ENCODE measurements at places on chromosomes 7 and 10.

DNA sequence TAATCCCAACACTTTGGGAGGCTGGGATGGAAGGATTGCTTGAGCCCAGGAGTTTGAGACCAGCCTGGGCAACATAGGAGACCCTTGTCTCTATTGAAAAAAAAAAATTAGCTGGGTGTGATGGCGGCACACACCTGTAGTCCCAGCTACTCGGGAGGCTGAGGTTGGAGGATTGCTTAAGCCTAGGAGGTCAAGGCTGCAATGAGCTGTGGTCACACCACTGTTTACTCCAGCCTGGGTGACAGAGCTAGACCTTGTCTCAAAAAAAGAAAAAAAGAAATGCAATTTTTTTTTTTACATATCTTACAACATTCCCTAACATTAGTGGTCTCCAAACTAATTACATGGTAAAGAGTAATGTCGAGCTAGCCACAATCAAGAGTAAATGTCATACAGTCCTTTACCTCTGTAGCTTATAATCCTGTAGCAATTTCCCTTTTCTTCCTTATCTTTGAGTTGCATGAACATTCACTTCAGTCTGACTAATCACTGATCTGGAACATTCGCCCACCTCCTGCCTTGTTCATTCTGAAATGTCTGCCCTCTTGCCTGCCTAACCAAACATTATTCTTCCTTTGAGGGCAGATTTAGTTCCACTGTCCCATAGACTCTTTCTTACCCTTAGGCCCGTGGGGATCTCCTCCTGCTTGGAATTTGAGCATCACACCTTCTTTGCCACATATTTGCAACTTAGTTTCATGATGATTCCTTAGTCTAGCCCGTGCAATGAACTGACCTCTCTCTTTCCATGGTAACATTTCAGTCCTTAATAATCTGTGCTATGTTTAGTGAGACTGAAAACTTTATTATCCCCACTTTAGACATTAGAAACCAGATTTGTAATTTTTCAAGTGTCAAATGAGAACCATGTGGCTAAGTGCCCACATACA is 4.8 kb upstream of the VCL start:
- no peak for DNase-seq

GRCh38 chr7:47847207-47847606 is 101.1 kb downstream of the PKD1L1 start:
- no peak for DNase-seq

GRCh38 chr7:123209786-123210185 is 10.0 kb upstream of the SLC13A1 start:
- no peak for DNase-seq

- no peak for DNase-seq
Measured at GRCh38 chr10:124194199-124194824, 100.9 kb upstream of the CHST15 start.

DNA sequence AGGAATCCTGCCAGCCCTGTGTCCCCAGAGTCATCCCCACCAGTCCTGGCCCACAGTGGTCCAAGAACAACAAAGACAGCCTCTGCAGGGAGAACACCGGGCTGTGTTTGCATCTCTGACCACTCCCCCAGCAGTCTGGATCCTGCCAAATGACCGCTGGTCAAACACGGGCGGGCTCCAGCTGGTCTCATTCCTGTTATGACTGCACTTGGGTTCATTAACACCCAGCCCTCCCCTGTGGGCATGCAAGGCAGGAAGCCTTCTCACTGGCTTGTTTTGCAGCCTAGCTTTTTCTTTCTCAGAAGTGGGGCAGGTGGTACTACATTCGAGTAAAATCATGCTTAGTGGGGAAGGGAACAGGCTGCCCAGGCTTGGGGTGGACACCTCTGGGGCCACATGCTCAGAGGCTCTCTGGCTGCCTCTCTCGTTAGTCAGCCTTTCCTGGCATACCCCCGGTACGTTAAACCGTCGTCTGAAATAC is 190.0 kb downstream of the PLXNA4 start:
- DNase-seq, result no peak

GRCh38 chr7:31004393-31004792 is 40.6 kb downstream of the GHRHR start:
- no peak for DNase-seq

DNA sequence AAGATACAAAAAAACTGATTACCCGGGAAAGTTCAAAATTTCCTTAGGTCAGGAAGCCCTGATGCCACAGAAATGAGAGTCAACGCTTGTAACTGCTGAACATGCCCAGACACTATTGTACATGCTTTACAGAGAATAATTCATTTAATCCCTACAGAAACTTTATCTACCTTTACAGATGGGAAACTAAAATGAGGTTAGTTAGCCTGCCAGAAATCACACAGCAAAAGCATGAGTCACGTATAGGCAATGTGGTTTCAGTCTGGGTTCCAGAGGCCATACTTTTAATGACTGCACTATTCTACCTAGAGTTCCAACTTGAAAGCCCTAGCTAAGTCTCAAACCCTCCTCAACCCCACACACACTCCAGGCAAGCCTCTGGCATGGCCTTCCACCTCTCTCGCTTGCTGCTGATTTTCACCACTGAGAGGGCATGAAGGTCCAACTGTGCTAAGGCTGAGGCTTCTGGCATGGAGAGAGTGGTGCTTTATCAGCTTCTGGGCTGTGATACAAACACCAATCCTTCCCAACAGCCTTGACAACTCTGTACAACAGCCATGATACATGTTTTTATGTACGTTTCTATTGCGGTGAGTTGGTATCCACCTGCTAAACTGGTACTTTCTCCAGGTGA is 1011.2 kb upstream of the GHITM start:
- DNase-seq, result no peak

- no peak for DNase-seq
Measured at GRCh38 chr10:61197057-61197456, 253.1 kb upstream of the RHOBTB1 start.

GRCh38 chr10:43689007-43689491 is 40.4 kb upstream of the ZNF32 start:
- DNase-seq, result no peak

DNA sequence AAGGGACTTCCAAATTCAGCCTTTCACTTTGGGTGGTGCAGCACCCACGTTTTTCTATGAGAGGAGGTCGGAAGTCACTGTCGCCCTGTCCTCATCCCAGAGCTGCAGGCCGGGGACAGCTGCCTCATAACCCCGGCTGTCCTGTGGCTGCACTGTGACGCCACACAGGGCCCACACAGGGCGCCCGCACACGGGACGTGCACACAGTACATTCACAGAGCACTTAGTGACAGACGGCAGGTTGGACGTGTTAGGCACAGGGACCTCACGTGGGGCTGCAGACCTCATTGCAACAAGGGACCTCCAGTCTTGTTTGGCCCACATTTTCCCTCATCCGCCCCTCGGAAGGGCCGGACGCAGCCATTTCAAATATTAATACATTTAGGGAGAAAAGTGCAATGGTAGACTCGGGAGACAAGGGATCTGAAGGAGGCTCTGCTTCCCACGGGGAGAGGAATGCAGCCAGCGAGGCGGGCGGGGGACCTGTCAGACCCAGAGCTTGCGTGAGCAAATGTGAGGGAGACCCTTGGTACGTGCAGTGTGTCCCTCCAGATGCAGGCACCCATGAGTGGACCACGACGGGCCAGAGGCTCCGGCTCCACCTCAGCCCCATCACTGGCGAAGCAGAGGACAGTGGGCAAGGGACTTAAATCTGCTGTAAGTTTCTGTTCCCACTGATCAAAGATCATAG is 86.7 kb downstream of the VOPP1 start:
- DNase-seq, result no peak

GRCh38 chr10:114943000-114943399 is 5.0 kb downstream of the TRUB1 start:
- DNase-seq, result no peak

DNA sequence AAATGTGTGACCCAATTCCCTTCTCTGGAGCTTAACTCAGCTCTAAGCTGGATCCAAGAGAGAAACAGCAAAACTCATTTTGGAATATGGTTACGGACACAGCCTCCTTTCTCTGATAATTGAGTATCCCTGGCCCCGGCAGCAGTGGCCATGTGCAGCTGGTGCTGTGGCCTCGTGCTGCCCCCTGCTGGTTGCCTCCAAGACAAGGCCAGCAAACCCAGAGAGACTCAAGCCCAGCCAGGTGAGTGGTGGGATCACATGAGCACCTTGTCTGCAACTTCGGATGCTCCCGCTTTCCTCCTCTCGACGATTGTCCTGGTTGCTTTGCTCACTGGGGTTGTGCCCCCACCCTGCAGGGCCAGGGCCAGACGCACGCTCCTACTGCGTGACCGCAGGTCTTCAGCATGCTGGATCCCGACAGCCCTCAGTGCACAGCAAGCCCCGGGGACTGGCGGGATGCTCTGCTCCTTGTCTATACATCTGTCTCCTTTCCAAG is 19.4 kb downstream of the SFTPD start:
- DNase-seq, result peak; percentile 27

DNA sequence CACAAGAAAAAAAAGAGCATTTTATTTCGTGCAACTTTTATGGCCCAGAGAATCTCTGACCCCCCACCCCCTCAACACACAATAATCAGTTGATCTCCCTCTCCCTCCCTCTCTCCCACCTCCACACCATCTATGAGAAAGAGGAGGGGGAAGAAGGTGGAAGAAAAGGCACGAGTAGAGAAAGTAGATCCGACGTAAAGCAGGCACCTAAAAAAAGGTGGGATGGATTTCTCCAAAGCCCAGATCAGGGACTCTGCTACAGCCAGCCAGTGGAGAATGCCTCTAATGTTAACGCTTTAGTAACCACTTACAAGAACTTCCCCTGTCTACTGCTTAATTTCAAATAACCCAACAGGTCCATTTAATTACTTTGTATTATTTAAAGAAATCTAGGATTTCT is 24.4 kb downstream of the KMT2C start:
- no peak for DNase-seq

DNA sequence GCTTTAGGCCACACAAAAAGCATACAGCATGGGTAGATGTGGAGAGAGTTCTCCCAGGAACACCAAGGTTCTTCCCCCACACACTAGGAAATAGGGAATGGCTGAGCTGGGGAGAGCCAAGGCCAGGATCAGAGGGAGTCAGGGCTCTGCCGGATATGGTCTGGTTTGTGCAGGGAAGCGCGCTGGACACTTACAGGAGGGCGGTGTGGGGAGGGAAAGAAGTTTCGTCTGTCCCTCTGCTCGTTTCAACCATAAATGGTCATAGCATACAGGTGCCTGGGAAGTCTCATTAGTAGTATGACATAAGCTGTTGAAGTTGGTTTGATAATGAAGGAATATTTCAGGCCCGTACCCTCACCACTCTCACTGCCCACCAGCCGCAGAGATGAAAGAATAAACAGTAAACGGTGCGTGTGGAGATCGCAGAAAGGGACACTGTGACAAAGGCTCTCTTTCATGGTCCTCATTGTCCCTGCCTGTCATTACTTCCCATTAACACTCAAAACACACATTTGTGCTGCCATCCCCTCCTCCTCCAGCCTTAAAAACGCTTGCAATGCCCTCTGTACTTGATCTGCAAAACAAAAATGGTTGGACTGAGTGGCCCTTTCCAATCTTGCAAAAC is 207.2 kb downstream of the CELF2 start:
- no peak for DNase-seq

DNA sequence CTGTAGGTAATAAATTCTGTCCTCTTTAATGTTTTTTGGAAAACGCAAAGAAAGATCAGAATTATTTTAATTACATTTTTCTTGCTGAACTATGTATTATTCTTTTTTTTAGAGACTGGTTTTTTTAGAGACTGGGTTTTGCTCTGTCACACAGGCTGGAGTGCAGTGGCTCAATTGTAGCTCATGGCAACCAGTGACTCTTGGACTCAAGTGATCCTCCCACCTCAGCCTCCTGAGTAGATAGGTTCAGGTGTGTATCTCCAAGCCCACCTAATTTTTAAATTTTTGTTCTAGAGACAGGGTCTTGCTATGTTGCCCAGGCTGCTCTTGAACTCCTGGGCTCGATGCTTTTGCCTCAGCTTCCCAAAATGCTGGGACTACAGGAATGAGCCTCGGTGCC is 5.3 kb upstream of the DENND10 start:
- no peak for DNase-seq

- DNase-seq, result no peak
Measured at GRCh38 chr10:17645621-17646345, 1.8 kb downstream of the STAM start.

DNA sequence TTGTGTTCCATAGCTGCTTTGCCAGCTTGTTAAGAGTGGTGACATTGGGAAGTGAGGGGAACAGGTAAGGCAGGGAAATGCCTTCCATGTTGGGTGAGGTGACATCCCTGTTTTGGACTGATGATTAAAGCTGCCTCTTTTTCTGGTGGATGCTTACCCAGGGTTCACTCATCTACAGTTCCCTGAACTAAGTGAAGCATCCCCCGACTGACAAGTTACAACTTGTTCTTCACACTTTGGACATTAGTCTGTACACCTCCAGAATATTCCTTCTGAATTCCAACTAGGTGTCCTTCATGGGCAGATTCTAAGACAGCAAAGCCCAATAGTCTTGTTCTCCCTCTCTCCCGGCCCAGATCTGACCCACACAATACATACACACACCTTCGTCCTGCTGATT is 63.4 kb downstream of the HDAC9 start:
- no peak for DNase-seq

DNA sequence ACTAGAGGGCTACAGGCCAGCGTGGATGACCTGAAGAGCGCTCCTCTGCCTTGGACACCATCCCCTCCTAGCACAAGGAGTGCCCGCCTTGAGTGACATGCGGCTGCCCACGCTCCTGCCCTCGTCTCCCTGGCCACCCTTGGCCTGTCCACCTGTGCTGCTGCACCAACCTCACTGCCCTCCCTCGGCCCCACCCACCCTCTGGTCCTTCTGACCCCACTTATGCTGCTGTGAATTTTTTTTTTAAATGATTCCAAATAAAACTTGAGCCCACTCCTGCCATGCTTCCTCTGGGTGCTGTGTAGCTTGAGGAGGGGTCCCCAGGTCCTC is 4.5 kb downstream of the SNCG start:
- no peak for DNase-seq

- DNase-seq, result peak; percentile 57
Measured at GRCh38 chr7:143381427-143382125, 431 bp downstream of the ZYX start.

DNA sequence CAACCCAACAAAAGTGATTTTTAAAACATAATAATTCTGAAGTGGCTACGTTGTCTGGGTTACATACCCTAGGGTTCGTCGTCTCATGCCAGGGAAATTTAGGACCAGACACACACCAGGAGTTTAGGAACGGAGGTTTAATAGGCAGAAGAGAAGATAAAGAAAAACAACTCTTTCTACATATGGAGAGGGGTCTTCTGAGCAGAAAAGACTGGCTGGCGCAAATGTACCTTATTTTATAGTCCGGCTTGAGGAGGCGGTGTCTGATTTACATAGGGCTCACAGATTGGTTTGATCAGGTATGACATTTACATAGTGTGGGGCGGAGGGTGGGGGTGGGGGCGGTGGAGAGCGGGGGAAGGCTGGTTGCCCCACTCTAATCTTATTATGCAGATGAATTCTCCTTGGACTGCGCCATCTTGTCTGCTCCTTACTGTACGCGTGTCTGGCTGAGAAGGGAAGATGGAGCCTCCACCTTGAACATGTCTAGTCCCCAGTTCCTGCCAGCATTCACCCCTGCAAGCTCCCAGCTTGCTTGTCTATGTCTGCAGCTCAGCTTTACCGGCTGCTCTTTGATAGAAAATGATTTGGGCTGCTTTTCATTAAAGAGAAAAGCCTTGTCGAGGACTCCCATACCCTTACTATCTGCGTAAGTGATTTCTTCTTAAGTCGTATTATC is 98.7 kb downstream of the RALA start:
- DNase-seq, result no peak

- DNase-seq, result no peak
Measured at GRCh38 chr7:95396136-95397032, at the start of gene PON3. PON3 (minus strand) TSS chr7:95396375; CDS start chr7:95396350, 25 bp downstream.
